ENCODE measurements at places on chromosomes 12 and 14.

DNA sequence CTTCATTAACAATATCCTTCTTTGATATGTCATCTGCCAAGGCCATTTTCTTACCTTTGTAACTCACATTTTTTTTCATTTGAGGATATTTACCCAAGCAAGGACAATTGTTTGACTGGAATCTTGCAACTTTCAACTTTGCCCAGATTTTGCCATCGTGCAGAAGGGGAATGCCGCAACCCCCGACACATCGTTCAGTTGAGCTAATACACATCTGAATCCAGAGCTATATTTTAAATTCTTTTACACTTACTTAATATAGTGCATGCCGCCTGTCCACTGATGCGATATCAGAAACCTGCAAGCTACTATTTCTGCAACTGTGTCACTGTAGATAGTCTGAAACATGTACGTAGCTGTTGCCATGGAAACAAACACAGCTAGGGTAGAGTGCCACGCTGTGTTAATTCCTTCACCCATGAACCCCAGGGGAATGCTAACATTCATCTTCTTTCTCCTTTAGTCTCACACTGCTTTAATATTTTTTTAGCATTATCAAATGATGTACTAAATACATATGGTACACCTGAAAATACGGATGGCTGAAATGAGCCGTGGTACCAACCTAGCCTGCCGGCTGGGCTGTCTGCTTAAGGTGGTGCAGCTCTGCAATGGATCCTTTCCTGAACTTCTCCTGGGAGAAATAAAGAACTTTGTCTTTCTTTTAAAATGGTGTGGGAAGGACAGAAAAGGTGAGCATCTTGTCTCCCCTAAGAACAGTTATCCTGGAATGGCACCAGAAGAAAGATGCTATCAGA, 77.0 kb upstream of the FOXN3 start:
- DNase-seq = no peak

- DNase-seq = no peak
Measured at GRCh38 chr12:130828895-130829294, 10.2 kb downstream of the STX2 start.

GRCh38 chr12:112809684-112810083, 18.1 kb downstream of the RPH3A start:
- no peak for DNase-seq

GRCh38 chr14:26206640-26207039, 391.2 kb downstream of the NOVA1 start:
- no peak for DNase-seq

DNA sequence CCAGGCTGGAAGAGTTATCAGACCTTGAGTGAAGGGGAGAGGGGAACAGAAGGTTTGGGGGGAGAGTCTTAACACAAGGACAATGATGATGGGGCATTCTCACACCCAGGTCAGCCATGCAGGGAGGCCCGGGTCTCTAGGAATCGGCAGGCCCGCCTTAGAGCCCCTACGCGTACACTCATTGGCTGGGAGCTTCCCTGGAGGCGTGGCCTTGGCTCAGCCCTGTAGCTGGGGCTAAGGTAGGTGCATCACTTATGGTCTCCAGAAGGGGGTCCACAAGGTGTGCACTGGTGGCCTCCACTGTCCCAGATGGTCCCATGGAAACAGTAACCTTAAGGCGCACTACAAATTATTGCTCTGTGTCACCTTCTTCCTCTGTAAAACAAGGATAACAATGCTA, 660.1 kb downstream of the MED13L start:
- no peak for DNase-seq

DNA sequence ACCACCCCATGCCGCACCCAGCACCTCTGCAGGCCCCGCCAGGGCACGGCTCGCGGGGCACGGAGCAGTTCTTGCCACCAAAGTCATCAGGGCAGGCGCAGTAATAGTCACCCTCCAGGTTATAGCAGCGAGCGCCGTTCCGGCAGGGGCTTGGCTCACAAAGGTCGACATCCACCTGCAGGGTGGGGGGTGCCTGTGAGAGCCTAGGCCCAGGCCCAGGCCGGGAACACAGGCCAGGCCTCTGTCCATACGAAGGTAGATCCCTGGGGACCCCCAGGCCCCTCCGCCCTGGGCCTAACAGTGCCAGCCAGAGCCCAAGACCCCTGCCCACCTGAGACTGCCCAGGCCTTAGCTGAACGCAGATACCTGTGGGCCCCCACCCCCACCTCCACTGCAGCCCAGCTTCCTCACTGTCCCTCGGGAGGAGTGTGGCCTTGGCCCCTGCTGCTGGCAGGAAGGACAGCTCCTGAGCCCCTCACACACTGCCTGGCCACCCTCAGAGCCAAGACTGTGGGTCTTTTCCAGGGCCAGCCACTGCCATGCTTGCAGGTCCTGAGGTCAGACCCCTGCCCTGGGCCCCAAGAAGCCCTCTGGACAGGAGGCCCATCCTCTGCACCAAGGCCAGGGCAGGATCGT, 19.3 kb downstream of the JAG2 start:
- DNase-seq = no peak

All from T-cell (primary cell).